Activated naive CD8-positive, alpha-beta T cell treated with anti-CD3 and anti-CD28 coated beads for 36 hours (primary cell): ENCODE measurements at places on chromosomes 1 and 21.

DNA sequence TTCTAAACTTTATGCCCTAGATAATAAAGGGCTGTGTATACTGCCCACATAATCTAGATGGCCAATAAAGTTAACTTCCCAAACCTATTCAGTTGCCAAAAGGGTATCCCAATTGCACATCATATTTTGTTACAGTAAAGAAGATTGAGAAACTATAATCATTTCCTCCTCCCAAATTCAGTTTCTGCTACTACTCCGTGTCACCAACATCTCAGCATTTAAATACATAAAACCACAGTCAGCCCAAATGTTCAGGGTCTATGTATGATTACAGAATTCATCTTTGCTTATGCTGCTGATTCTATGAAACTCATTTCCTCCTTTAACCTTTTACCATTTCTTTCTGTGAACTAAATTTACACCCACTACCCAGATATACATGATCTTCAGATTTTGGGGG, 28.6 kb downstream of the NRIP1 start:
- no peak overlapping the region for H3K4me3 ChIP-seq
- peak overlapping the region; percentile 38 for H3K27ac ChIP-seq
- DNase-seq, result no peak

DNA sequence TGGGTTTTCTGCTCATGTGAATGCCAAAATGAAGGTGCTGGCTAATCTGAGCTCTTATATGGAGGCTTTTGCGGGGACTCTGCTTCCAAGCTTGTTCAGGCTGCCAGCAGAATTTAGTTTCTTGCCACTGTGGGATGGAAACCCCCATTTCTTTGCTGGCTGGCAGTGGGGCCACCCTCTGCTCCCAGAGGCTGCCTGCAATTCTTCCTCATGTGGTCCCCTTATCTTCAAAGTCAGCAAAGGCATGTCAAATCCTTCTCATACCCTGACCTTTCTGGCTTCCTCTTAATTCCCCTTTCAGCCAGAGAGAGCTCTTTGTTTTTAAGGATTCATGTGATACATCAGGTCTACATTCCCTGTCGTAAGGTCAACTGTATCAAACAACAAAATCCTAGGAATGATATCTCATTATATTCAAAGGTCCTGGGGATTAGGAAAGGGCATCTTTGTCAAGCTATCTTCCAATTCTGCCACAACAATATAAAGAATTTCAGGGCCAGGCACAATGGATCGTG, 5.2 kb upstream of the GPR161 start:
- peaks cover 10% of the 10 kb centered on the region for H3K27me3 ChIP-seq
- H3K4me3 ChIP-seq, result no peak overlapping the region
- no peak for DNase-seq
- peaks cover 27% of the 10 kb centered on the region for H3K4me1 ChIP-seq
- no peaks in the 10 kb centered on the region for H3K36me3 ChIP-seq

DNA sequence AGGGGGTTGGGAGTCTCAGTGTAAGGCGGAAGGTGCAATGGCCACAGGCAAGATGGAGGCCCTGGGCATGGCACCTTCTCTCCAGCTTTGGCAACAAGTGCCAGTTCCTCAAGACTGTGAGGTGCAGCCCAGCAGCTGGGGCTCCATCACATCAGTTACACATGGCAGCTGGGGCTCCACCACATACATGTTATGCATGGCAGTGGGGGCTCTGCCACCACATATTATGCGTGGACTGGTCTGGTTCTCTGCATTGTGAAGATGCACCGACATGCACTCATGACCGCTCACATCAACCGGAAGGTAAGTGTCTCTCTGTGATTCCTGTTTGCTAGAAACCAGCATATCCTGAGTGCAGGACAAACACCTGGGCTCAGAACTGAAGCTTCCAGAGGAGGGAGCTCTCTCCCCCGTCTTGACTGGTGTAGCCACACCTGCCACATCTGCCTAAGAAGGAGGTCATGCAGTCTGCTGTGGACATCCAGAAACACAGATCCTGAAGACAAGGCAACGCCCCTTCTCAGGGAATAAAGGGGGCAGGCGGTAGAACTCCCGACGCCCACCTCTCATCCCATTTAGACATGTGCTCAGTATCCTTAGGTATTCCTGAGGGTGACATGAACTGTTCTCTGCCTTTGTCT, 104.1 kb upstream of the TMPRSS2 start:
- no peak for DNase-seq
- no peak overlapping the region for H3K27ac ChIP-seq
- peaks cover 38% of the 10 kb centered on the region for H3K27me3 ChIP-seq
- peaks cover 2% of the 10 kb centered on the region for H3K4me1 ChIP-seq
- H3K4me3 ChIP-seq, result no peak overlapping the region

DNA sequence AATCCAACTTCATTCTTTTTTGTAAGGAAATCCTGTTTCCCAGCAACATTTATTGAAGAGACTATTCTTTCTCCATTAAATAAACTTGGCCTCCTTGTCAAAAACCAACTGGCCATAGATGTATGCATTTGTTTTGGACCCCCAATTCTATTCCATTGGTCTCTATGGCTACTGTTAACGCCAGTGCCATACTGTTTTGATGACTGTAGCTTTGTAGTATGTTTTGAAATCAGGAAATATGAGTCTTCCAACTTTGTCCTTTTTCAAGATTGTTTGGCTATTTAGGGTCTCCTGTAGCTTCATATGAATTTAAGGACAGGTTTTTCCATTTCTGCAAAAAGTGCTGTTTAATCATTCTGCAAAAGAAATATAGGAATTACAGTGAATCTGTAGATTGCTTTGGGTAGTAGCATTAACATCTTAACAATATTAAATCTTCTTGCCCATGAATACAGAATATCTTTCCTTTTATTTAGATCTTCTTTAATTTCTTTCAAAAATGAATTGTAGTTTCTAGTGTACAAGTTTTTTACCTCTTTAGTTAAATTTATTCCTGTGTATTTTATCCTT, 61.3 kb downstream of the ITGB3BP start:
- H3K4me1 ChIP-seq, result no peaks in the 10 kb centered on the region
- no peak overlapping the region for H3K4me3 ChIP-seq
- no peak overlapping the region for H3K27ac ChIP-seq

GRCh38 chr1:245279346-245279745, 124.6 kb downstream of the KIF26B start:
- no peak overlapping the region for H3K4me3 ChIP-seq
- H3K27ac ChIP-seq, result no peak overlapping the region
- H3K4me1 ChIP-seq, result no peaks in the 10 kb centered on the region
- H3K27me3 ChIP-seq, result peaks cover 18% of the 10 kb centered on the region

DNA sequence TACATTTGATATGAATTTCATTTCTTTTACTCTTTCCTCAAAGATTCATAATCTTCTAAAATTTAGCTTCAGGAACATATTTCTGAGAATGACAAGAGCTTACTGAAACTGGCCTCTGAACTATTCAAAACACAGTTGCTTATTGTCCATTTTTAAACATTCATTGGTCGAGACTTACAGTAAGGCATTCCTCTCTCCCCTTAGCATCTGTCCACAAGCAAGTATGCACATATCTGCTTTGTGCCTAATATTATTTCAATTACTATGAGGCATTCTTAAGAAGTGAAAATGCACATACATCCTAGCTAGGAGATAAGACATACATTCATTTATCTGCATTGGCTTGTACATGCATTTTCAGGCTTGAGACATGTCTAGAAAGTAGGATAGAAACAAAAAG, 488.7 kb downstream of the PTBP2 start:
- H3K27ac ChIP-seq, result no peak overlapping the region
- no peaks in the 10 kb centered on the region for H3K36me3 ChIP-seq
- no peaks in the 10 kb centered on the region for H3K4me1 ChIP-seq

GRCh38 chr21:42508371-42508770, 5.3 kb upstream of the SLC37A1 start:
- H3K4me1 ChIP-seq, result peaks cover 10% of the 10 kb centered on the region
- H3K36me3 ChIP-seq, result no peaks in the 10 kb centered on the region
- H3K27ac ChIP-seq, result no peak overlapping the region

DNA sequence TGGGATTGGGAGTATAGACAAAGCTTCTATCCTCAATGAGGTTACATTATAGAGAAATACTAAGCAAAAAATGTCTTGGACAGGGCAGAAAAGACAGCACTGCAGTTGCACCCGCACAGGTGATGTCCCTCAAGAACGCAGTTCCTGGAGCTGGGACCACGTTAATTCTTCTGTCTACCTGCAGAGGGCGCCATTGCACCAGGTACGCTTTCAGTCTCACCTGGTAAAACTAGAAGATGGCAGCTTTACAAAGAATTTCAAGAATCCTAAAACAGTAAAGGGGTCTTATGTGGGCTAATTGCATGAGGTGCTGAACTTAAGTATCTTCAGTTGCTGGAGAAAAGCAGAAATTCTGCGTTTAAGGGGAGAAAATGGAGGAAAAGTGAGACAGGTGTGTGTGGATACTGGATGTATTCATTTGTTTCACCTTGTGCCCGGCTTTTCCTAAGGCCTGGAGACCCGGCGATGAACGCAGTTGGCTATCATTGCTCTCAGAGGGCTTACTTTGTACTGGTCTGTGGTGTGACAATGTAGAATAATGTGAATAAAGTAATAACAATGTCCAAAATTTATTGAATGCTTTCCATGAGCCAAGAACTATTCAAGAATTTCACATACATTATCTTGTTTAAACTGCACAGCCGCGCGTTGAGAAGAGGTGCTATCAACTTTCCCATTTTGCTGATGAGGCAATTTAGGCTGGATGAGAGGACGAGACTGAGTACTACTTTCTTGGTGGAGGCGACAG, 276.3 kb upstream of the GREM2 start:
- peaks cover 3% of the 10 kb centered on the region for H3K27me3 ChIP-seq
- H3K27ac ChIP-seq, result no peak overlapping the region
- DNase-seq, result peak; percentile 20
- H3K4me3 ChIP-seq, result no peak overlapping the region
- H3K36me3 ChIP-seq, result no peaks in the 10 kb centered on the region

- peaks cover 12% of the 10 kb centered on the region for H3K36me3 ChIP-seq
- H3K4me3 ChIP-seq, result no peak overlapping the region
- H3K27ac ChIP-seq, result no peak overlapping the region
- no peaks in the 10 kb centered on the region for H3K27me3 ChIP-seq
- H3K4me1 ChIP-seq, result peaks cover 3% of the 10 kb centered on the region
These were observed 29.5 kb upstream of the PGM1 start for GRCh38 chr1:63563745-63564144.

DNA sequence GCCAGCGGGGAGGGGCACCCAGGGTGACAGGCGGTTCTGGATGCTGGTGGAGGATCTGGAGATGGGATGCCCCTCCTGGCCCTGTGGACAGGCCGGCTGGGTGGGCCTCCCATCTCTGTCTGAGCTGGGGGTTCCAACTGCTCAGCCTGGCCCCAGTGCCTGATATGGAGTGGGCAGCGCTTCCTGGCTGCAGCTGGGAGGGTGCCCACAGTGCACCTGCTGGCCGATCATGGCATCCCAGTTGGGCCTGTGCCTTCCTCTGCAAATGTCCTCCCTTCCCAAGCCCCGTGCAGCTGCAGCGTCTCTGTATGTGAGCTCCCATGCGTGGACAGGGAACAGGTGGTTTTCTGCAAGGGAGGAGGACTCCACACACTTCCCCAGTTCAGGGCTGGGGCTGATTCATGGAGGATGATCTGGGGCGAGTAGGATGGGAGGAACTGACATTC, 2.1 kb downstream of the PFKL start:
- no peak for DNase-seq
- H3K36me3 ChIP-seq, result peaks cover 3% of the 10 kb centered on the region
- H3K4me1 ChIP-seq, result peaks cover 44% of the 10 kb centered on the region
- peak overlapping the region; percentile 51 for H3K4me3 ChIP-seq

DNA sequence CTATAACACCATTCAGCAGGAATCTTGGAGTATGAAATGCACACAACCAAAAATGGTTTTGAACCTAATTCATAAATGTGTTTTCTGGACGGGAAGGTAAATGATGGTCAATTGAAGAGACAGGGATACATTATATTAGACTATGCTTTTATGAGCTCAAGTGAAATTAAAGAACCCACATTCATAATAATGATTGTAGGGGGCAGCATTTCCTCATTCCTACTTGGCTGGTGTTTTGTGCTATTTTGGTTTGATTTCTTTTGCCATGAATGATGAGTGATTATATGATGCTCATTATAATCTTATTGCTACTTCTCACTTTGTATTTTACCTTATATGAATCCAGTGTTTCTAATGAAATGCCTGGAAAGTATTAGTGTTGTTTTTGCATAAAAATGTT, 372 bp downstream of the OR2L3 start:
- H3K27me3 ChIP-seq, result no peaks in the 10 kb centered on the region
- no peaks in the 10 kb centered on the region for H3K36me3 ChIP-seq
- H3K27ac ChIP-seq, result no peak overlapping the region
- H3K4me3 ChIP-seq, result no peak overlapping the region
- no peak for DNase-seq

DNA sequence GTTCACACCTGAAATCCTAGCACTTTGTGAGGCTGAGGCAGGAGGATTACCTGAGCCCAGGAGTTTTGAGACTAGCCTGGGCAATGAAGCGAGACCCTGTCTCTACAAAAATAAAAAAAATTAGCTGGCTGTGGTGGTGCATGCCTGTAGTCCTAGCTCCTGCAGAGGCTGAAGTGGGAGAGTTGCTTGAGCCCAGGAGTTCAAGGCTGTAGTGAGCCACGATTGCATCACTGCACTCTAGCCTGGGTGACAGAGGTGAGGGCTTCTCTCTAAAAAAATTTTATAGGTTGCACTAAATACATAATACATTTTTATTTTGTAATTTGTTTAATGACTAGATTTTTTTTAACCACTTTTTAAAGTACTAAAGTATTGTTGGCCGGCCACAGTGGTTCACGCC, 6.1 kb downstream of the PARK7 start:
- H3K4me3 ChIP-seq, result no peak overlapping the region
- peaks cover 76% of the 10 kb centered on the region for H3K36me3 ChIP-seq
- no peak overlapping the region for H3K27ac ChIP-seq
- H3K27me3 ChIP-seq, result no peaks in the 10 kb centered on the region
- DNase-seq, result no peak

DNA sequence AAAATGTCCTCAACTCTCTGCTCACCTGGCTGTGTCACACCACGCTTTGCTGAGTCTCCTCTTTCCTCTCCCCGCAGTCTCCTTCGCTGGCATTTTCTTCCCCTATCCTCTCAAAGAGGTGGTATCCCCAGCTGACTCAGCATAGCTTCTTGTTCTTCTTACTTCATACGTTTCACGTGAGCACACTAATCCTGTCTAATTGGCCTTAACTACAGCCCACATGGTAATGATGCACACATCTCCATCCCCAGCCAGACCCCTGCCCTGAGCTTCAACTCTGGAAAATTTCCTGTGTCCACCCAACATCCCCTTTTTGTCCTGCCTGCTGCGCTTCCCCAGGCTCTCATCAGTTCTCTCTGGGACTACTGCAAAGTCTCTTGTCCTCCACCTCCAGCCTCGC, 169.8 kb downstream of the TTLL7 start:
- no peak for DNase-seq
- H3K27ac ChIP-seq, result no peak overlapping the region
- no peaks in the 10 kb centered on the region for H3K4me1 ChIP-seq
- H3K27me3 ChIP-seq, result no peaks in the 10 kb centered on the region

GRCh38 chr1:49016030-49016977, 239.6 kb upstream of the BEND5 start:
- no peak overlapping the region for H3K27ac ChIP-seq
- no peak for DNase-seq
- H3K4me1 ChIP-seq, result no peaks in the 10 kb centered on the region
- H3K27me3 ChIP-seq, result no peaks in the 10 kb centered on the region

GRCh38 chr21:33063907-33064622, 5.9 kb upstream of the OLIG1 start:
- no peak overlapping the region for H3K4me3 ChIP-seq
- peaks cover 9% of the 10 kb centered on the region for H3K4me1 ChIP-seq
- H3K36me3 ChIP-seq, result no peaks in the 10 kb centered on the region
- H3K27me3 ChIP-seq, result peaks cover 46% of the 10 kb centered on the region
- DNase-seq, result no peak
- no peak overlapping the region for H3K27ac ChIP-seq

- H3K4me1 ChIP-seq, result no peaks in the 10 kb centered on the region
- peaks cover 9% of the 10 kb centered on the region for H3K27me3 ChIP-seq
- no peaks in the 10 kb centered on the region for H3K36me3 ChIP-seq
- no peak overlapping the region for H3K4me3 ChIP-seq
- H3K27ac ChIP-seq, result no peak overlapping the region
These were observed 323.3 kb downstream of the PAPPA2 start for GRCh38 chr1:176786274-176786673.
